Sciatic nerve (tissue), 2 donors: ENCODE measurements at places on chromosomes 2 and 18.

DNA sequence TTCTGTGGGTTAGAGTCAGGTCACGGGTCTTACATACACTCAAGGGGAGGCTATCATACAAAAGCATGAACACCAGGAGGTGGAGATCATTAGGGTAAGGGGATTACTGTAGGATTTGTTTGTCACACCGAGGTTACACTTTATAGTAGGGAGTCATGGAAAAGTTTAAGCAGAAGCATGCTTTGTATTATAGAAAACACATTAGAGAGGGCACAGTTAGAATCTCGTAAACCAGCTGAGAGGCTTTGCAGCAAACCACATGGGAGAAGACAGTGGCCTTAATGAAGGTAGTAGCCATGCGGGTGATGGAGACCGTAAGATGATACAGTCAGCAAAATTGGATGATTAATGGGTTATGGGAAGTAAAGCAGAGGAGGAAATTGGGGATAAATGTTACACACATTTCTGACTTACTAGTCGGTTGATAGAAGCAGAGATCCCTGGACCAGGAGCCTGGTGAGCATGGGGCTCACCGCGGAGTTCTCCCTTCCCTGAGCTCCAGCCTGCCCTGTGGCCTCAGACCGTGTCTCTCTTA lies 75.6 kb downstream of the MAPRE2 start:
- no peak for DNase-seq

DNA sequence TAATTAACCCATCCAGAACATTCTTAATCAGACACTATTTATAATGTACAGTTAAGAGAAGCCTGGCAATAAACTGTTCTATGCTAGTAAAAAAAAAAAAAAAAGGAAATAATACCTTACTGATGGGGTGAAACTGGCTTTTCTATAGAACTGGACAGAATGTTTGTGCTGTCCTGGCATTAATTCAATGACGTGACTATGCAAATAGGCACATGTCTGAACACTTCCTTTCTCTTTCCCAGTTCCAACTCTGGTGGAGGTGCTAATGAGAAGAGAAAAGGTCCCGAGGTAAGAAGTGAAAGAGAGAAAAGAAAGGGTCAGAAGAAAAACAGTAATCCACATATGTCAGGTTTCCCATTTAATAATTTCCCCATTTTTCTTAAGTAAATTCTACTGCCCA lies 508.4 kb downstream of the ZEB2 start:
- DNase-seq: no peak

GRCh38 chr2:174590928-174591648 lies 6.5 kb downstream of the WIPF1 start:
- DNase-seq: no peak

GRCh38 chr2:26605195-26605998 lies 35.8 kb downstream of the CIB4 start:
- no peak for DNase-seq

- no peak for DNase-seq
Measured at GRCh38 chr2:218063486-218063885, 5.6 kb upstream of the RUFY4 start.

- no peak for DNase-seq
Measured at GRCh38 chr2:8094526-8094925, 587.3 kb upstream of the ID2 start.

DNA sequence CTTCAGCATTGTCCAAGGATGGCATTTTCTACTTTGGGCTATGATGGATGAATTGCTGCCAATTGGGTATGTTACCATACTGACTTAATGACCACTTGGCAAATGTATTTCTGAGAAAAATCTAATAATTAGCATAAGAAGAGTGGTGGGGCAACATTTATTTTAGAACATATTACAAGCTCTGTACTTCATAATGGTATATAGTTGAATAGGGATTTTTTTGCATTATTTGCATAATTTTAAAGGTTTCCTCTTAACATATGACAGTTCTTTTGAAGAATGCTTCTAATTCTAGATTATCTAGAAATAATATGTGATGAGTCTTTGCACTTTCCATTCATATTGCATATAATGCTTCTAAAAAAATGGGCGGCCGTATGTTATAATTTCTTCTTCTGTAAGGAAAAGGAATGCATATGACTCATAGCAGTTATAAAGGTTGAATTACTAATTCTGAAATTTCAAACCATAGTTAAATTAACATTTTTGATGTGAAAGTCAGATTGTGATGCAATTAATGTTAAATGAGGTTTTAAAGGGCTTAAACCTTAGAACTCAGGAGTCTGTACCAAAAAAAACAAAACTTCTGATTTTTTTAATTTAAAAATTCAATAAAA lies 1652.3 kb upstream of the SLC39A10 start:
- no peak for DNase-seq

GRCh38 chr2:224334726-224335125 lies 67.2 kb downstream of the FAM124B start:
- no peak for DNase-seq

GRCh38 chr2:84879584-84880394 lies 1.1 kb downstream of the TRABD2A start:
- DNase-seq: peak; percentile 55

DNA sequence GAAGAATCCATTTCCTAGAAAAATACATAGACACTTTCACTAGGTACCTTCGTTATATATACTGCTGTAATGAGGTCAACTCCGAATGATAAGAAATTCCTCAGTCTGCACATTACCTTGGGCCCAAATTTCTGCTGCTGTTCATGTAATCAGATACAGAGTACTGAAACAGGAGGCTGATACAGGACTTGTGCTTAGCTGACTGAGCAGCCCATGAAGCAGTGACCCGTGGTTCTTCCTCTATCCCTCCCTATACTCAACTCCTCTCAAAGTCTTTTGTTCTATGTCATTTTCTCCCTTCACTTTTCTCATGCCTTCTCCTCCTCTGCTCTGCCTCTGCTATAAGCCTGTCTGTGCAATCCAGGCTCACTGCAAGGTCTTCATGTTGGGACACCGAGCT lies 57.5 kb upstream of the ST8SIA5 start:
- DNase-seq: no peak

- no peak for DNase-seq
Measured at GRCh38 chr2:241751776-241752175, 17.3 kb downstream of the D2HGDH start.

DNA sequence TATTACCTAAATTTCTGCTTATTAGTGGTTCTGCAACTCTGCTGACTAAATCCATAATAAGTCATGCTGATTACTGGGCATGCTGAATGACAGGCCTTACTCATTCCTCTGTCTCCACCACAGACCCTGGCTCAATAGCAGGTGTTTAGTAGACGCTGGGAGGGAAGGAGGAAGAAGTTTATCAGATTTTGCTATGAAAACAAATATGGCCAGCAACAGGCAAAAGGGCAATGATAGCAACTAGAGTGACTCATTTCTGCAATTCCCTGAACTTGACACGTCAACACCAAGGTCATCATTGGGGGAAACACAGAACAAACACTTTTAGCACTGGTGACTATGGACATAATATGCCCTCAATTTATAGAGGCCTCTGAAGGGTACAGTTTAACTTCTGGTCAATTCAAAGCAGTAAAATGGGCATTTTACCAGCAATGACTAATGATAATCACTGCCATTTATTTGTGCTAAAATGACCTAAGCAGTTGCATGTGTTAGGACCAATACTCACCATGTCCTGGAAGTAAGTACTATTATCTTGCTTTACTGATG lies 35.2 kb downstream of the TMEM163 start:
- no peak for DNase-seq

DNA sequence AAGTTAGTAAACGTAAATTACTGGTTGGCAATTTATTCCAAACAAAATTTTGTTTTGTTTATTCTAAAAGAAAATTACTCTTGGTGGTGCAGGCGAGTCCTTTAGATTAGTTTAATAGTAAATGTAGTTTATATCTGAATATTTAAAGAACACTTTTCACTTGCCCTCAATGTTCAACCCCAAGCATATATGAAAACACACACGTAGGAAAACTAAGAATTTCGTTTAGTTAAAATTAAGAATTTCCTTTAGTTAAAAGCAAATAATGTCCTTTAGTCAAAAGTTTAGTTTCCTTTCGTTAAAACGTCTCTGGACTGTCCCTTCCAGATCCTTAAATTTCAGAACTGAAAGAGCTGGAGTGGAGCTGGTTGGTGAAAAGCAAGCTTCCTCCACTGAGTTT lies 19.1 kb upstream of the CYTIP start:
- no peak for DNase-seq

DNA sequence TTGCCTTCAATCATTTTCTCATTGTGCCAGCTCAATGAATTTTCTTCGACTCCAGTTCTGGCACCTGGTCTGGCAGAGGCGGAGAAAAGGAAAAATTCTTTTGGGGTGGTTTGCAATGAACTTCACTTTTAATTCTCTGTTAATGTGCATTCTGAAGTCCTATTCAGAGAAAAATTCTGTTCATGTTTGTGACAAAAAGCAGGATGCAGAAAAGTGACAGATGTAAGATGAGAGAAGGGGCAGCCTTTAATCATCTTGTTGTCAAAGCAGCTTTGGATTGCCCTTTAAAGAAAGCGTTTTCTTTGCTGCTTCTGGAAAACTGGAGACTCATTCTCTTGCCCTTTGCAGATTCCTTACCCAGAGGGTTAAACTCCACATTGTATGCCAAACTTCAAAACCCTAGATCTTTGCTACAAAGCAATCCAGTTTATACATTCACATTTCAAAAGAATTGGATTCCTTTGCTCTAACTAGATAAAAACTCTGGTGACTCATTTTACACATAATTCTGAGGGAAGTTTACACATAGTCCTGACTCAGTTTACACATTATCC lies 94.6 kb upstream of the CAVIN2 start:
- no peak for DNase-seq

DNA sequence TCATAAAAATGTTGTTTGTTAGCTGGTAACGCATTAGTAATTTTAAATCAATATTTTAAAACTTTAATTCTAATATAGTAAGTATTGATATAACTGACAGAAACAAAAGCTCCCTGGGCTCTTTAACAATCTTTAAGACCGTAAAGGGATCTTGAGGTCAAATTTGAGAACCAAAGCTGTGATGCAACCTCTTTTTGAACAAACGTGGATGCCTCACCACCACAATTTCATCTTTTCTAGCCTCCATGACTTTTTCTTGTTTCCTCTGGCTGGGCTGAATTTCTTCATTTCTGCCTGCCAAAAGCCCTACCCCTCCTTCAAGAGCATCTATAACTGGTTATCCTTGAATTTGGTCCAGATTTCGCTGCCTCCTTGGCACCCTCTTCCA lies 563 bp upstream of the POLE4 start:
- no peak for DNase-seq

DNA sequence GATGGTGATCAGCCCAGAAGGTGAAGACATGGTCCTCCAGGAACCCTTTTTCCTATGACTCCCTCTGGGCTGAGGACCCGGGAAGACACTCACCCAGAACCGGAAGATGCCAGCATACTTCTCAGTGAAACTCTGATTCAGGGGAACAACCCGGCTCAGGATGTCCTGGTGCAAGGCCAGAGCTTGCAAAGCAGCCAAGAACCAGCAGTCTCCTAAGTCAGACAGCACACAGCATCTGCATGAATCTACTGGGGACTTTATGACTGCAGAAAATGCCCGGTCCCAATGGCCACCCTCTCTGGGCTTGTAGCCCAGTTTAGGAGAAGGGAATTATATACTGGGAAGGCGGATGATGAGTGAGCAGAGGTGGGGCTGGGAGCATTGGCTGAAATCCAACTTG lies 15.3 kb downstream of the CAPN14 start:
- DNase-seq: no peak

DNA sequence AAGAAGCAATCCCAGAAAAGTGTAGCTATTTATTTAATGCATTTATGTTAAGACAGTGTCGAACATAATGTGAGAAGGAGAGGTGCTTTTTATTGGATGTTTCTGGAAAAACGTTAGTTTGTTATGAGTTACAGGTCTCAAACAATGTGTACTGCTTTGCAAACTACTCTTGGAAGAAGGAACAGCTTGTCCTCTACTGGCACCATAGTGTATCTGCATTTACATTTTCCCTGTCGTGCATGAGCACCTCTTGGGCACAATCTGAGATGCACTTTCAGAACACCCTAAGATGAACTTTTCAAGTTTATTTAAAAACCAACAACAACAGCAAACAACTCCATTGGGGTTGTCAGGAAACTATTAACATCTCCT lies 22.8 kb downstream of the CCNYL1 start:
- no peak for DNase-seq

DNA sequence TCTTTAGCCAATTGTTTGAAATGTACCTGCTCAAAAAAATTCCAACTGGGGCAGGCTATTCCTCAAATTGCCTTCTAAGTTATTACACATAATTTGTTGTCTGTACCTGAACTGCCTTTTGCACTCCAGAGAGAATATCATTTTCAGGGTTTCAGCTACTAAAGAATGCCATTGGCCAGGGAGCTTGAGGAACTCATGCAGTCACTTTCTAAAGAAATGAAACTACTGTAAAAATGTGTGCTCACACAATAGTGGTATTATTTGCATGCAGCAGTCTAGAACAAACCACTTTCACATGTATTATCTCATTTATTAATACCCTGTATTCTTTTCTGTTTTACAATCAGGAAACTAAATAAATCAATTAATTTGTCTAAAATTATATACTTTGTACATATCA lies 152.2 kb downstream of the PID1 start:
- DNase-seq: no peak

GRCh38 chr2:26074676-26075075 lies 40.8 kb downstream of the RAB10 start:
- DNase-seq: no peak

DNA sequence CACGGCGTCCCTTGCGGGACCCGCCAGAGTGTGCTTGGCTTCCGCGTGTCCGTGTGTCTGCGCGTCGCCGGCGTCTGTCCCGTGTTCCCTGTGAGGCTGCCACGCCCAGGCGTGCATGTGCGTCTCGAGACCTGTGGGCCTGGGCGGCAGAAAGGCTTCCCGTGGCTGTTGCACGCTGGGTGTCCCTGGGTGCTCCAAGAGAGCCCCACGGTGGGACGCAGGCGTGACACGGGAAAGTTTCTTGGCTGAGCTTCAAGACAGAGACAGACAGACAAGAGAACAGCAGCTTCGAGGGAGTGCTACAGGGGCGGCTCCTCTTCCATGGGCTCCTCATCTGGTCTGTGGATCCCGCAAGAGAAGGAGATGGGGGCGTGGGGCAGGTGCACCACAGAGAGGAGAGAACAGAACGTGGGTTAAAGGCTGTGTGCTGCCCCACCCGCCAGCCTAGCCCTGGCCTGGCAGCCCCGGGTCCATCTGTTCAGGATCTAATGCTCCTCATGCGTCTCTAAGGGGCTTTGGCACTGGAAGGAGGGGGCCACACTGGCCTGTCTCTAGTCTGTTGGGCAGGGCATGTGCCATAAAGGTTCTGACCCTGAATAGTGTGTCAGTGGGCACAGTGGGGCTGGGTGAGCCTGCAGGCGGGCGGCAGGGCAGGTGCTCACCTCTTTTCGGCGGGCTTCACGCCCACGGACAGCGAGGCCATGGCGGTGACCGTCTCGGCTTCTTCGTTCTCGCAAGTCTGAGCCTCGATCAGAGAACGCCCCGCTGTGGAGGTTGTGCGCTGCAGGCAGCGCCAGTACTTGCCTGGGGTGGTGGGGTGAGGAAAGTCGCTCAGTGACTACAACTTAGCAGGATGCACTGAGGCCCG lies 205.1 kb downstream of the TWIST2 start:
- DNase-seq: peak; percentile 62

GRCh38 chr2:164770421-164770916 lies 71.2 kb downstream of the COBLL1 start:
- no peak for DNase-seq

GRCh38 chr2:104857262-104858005 lies 3.5 kb downstream of the POU3F3 start:
- no peak for DNase-seq
